Endothelial cell of umbilical vein (primary cell): ENCODE measurements at places on chromosomes 1 and 21. TPM values are rescaled to one million over a fixed set of nuclear protein-coding genes. Genes with fewer than 3 reads are reported as not detected.

The LAMB3 gene
- 0.72 and 3.1 TPM in 2 replicates for total RNA-seq

The KLF17 gene
- not detected in 2 replicates for total RNA-seq

The C21orf58 gene
- 19.3 and 24.3 TPM in 2 replicates for total RNA-seq

The GJA9 gene
- total RNA-seq, result not detected in 2 replicates

The PCBP3 gene
- 0.39 and 1.1 TPM in 2 replicates for total RNA-seq

The UBE2U gene
- not detected in 2 replicates for total RNA-seq

The AK5 gene
- 3.3 and 7.5 TPM in 2 replicates for total RNA-seq

The SPRR1A gene
- total RNA-seq, result not detected in 2 replicates

The CAPN2 gene
- total RNA-seq, result 316 and 420 TPM in 2 replicates

The CFHR3 gene
- total RNA-seq, result not detected in 2 replicates

The SYTL1 gene
- total RNA-seq, result not detected in 2 replicates

The RAB25 gene
- total RNA-seq, result not detected in 2 replicates

The ARMH1 gene
- total RNA-seq, result not detected in 2 replicates

The TESK2 gene
- total RNA-seq, result 2.1 and 2.2 TPM in 2 replicates

The MAP3K7CL gene
- 8.1 and 10.9 TPM in 2 replicates for total RNA-seq

The TNFRSF25 gene
- 33.9 and 48.7 TPM in 2 replicates for total RNA-seq

The GSTM2 gene
- 12.0 and 21.5 TPM in 2 replicates for total RNA-seq

The SLC45A3 gene
- 15.6 and 16.9 TPM in 2 replicates for total RNA-seq

The CLDN17 gene
- total RNA-seq, result not detected in 2 replicates

The KCNK1 gene
- 1.0 and 2.8 TPM in 2 replicates for total RNA-seq

The RCSD1 gene
- 0.28 and 1.00 TPM in 2 replicates for total RNA-seq

The ANXA9 gene
- total RNA-seq, result not detected in 2 replicates

The TFF2 gene
- not detected in 2 replicates for total RNA-seq

The GJA8 gene
- total RNA-seq, result not detected in 2 replicates

The TMEM222 gene
- 43.1 and 45.8 TPM in 2 replicates for total RNA-seq

The RNF207 gene
- 2.4 and 8.2 TPM in 2 replicates for total RNA-seq

The THEM5 gene
- not detected in 2 replicates for total RNA-seq

The CFAP57 gene
- total RNA-seq, result 0.28 and 0.88 TPM in 2 replicates

The TLCD4 gene
- 0.07 and 0.51 TPM in 2 replicates for total RNA-seq

The GBP6 gene
- not detected in 2 replicates for total RNA-seq

The LAX1 gene
- not detected in 2 replicates for total RNA-seq

The GUCA2A gene
- not detected in 2 replicates for total RNA-seq

The MANEAL gene
- 0.66 and 0.92 TPM in 2 replicates for total RNA-seq

The FH gene
- total RNA-seq, result 96.6 and 105 TPM in 2 replicates

The MTR gene
- 41.8 and 45.2 TPM in 2 replicates for total RNA-seq

The SPOCD1 gene
- 0.27 and 24.9 TPM in 2 replicates for total RNA-seq

The SPATA45 gene
- not detected in 2 replicates for total RNA-seq
